Activated naive CD4-positive, alpha-beta T cell (primary cell): ENCODE measurements at places on chromosomes 1 and 21.

- peak; percentile 24 for DNase-seq
Observed at GRCh38 chr1:151156515-151156819, at the start of gene TNFAIP8L2. TSS of gene TNFAIP8L2 (plus strand) at chr1:151156649. CDS start at chr1:151158698, 2,049 bp downstream.

DNA sequence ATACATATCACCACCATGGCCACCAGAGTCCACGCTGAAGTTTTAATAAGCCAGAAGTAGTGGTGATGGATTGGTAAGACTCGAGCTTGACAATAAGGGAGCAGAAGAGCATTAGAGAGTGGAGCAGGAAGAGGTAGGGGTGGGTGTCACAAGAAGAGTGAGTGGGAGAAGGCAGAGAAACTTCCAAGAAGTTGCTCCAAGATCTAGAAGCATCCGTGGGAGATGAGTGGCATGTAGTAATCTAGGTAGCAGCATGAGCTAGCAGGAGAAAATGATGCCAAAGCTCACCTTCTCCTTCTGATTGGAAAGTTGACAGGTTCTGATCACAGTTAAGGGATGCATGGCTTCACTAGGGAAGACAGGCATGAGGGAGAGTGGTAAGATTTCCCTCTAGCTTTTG lies 49.2 kb downstream of the PLXNA2 start:
- no peak for DNase-seq

DNA sequence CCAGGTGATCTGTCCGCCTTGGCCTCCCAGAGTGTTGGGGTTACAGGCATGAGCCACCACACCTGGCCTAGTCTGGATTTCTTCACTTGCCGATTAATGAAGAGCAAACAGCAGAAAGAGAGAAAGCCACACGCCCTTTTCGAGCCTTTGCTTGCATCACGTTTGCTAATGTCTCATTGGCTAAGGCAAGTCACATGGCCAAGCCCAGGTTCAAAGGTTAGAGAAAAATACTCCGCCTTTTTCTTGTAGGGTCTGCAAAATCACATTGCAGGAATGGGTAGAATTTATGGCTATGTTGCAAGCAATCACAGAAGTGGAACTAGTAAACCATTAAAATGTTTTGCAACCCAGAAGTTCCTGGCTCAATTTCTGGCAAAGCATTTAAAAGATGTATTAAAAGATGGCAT lies 26.8 kb upstream of the BACH1 start:
- no peak for DNase-seq

GRCh38 chr1:84166797-84167196 lies 22.7 kb downstream of the PRKACB start:
- DNase-seq: no peak

- no peak for DNase-seq
Observed at GRCh38 chr1:228031276-228031995, 24.6 kb downstream of the WNT3A start.

DNA sequence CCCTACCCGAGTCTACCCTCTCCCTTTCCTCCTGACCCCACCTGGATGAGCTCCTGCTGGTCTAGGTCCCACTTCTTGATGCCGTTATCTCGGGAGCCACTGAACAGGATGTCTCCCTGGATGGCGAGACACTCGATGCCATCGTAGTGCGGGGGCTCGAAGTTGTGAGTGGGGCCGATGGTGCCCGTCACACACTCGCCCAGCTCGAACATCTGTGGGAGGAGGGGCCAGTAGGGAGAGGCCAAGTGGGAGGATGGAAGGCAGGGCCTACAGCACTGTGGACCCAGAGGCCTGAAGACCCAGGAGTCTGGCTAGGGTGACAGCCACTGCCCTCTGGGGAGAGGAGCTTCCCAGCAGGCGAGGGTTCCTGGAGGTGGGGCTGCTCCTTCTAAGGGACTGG lies 48.1 kb downstream of the KIF21B start:
- no peak for DNase-seq

- DNase-seq: no peak
Observed at GRCh38 chr21:25858325-25858724, 123.6 kb downstream of the GABPA start.

GRCh38 chr1:204928671-204929486 lies 58.2 kb downstream of the NFASC start:
- no peak for DNase-seq

- peak; percentile 44 for DNase-seq
Observed at GRCh38 chr21:33374450-33375096, 28.6 kb upstream of the IFNGR2 start.

GRCh38 chr1:159181328-159182024 lies 10.1 kb downstream of the CADM3 start:
- DNase-seq: no peak

- no peak for DNase-seq
Observed at GRCh38 chr1:46203738-46204405, 738 bp downstream of the LURAP1 start.

- no peak for DNase-seq
Observed at GRCh38 chr1:192126030-192126619, 32.1 kb upstream of the RGS18 start.

- no peak for DNase-seq
Observed at GRCh38 chr1:28329395-28330153, 734 bp downstream of the MED18 start.

GRCh38 chr1:155962599-155963211 lies 15.6 kb downstream of the ARHGEF2 start:
- no peak for DNase-seq

GRCh38 chr1:182703539-182703938 lies 19.2 kb upstream of the RGS8 start:
- DNase-seq: no peak

DNA sequence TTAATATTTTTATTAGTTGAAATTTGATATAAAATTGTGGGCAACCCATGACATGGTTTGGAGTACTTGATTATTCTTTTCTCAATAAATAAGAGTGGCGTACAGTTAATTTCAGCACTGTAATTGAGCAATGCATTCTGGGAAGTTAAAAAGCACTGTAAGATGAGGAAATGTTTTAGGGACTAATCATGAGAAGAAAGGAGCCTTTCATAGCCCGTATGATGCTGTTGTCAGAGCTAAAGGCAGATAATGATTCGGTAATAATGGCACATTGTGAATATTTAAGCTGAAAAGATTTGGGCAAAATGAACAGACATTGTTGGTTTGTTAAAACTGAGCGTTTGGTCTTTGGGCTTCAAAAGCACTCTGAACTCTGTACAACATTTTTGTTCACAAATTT lies 139.3 kb downstream of the NFIA start:
- no peak for DNase-seq

DNA sequence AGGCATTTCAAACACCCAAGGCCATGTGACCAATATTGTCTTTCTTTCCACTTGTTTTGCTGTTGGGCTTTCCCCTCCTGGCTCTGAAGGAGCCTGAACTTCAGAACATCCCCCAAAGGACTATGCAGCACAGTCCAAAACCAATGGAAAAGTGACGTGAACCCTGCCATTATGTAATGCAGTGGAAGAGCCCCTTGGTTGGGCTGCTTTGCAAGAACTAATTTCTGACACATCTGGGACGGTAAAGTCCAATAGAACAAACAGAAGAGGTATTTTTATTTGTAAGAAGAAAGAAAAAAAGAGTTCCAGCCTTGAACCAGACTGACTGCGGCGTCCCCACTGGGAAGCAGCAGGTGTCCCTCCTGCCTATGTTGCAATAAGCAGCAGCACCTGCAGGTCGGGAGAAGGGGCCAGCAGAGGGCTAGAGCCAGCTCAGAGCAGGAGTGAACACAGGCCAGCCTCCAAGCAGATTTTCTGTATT lies 116.7 kb downstream of the CDC7 start:
- no peak for DNase-seq
